Glutamatergic neuron (in vitro differentiated cells): ENCODE measurements at places on chromosomes 12 and 14. TPM values are rescaled to one million over a fixed set of nuclear protein-coding genes. Genes with fewer than 3 reads are reported as not detected.

GON7 gene
- total RNA-seq, result 6.5 TPM

- peaks cover 2% of the 10 kb centered on the region for H3K27me3 ChIP-seq
- H3K27ac ChIP-seq, result no peak overlapping the region
- H3K4me1 ChIP-seq, result peaks cover 36% of the 10 kb centered on the region
- DNase-seq, result no peak
- no peaks in the 10 kb centered on the region for H3K36me3 ChIP-seq
Measured at GRCh38 chr12:92132288-92132687, 13.4 kb downstream of the BTG1 start.

- H3K36me3 ChIP-seq, result peaks cover 5% of the 10 kb centered on the region
- H3K4me1 ChIP-seq, result no peaks in the 10 kb centered on the region
- DNase-seq, result no peak
Measured at GRCh38 chr12:44286336-44286735, 450.5 kb downstream of the TMEM117 start.

GRCh38 chr14:30443368-30444007 is 115.5 kb upstream of the G2E3 start:
- no peak for DNase-seq
- H3K27me3 ChIP-seq, result no peaks in the 10 kb centered on the region
- no peaks in the 10 kb centered on the region for H3K36me3 ChIP-seq
- peaks cover 3% of the 10 kb centered on the region for H3K4me1 ChIP-seq
- no peak overlapping the region for H3K4me3 ChIP-seq

SIX1 gene
- 79.6 TPM for total RNA-seq

IRAK3 gene
- total RNA-seq, result 3.9 TPM

HSPB8 gene
- 0.32 TPM for total RNA-seq

- no peak for DNase-seq
- no peak overlapping the region for H3K4me3 ChIP-seq
- H3K27me3 ChIP-seq, result peaks cover 13% of the 10 kb centered on the region
Measured at GRCh38 chr14:93002851-93003298, 79.9 kb downstream of the CHGA start.

DNA sequence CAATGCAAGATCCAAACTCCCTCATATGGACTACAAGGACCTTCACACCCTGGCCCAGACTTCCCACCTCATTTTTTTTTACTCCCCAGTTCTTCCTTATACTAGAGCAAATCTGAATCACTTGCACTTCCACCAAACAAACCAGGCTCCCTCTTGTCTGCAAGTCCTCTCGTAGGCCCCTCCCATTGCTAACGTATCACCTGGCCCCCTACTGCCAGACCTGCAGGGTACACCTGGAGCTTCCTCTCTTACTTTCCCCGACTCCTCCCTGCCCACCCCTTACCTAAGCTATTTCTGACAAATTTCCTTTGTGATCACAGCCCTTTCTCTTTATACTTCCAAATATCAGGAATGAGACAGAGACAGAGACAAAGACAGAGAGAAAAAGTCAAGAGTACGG is 463.9 kb downstream of the GALC start:
- H3K4me1 ChIP-seq, result no peaks in the 10 kb centered on the region
- peaks cover 4% of the 10 kb centered on the region for H3K27me3 ChIP-seq
- DNase-seq, result no peak

GRCh38 chr12:57031138-57031725 is 14.9 kb upstream of the TAC3 start:
- H3K27ac ChIP-seq, result no peak overlapping the region
- no peak overlapping the region for H3K4me3 ChIP-seq
- no peaks in the 10 kb centered on the region for H3K27me3 ChIP-seq
- H3K36me3 ChIP-seq, result no peaks in the 10 kb centered on the region

CDC42BPB gene
- 125 TPM for total RNA-seq

DNA sequence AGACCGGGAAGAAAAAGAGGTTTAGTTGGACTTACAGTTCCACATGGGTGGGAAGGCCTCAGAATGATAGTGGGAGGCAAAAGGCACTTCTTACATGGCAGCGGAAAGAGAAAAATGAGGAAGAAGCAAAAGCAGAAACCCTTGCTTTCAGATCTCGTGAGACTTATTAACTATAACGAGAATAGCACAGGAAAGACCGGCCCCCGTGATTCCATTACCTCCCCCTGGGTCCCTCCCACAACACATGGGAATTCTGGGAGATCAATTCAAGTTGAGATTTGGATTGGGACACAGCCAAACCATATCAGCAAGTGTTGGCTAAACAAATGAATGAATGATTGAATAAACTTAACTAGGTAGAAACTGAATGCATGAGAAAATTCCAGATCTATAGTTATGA is 85.3 kb upstream of the PARP11 start:
- peaks cover 3% of the 10 kb centered on the region for H3K36me3 ChIP-seq
- H3K4me3 ChIP-seq, result no peak overlapping the region
- peaks cover 2% of the 10 kb centered on the region for H3K4me1 ChIP-seq
- DNase-seq, result no peak

GRCh38 chr14:55249423-55249822 is 21.8 kb upstream of the FBXO34 start:
- H3K4me1 ChIP-seq, result peaks cover 11% of the 10 kb centered on the region
- no peak overlapping the region for H3K4me3 ChIP-seq
- H3K36me3 ChIP-seq, result no peaks in the 10 kb centered on the region
- no peak for DNase-seq

ACTN1 gene
- total RNA-seq, result 48.1 TPM

DIO2 gene
- total RNA-seq, result 1.5 TPM

NRXN3 gene
- total RNA-seq, result 1.2 TPM

DNA sequence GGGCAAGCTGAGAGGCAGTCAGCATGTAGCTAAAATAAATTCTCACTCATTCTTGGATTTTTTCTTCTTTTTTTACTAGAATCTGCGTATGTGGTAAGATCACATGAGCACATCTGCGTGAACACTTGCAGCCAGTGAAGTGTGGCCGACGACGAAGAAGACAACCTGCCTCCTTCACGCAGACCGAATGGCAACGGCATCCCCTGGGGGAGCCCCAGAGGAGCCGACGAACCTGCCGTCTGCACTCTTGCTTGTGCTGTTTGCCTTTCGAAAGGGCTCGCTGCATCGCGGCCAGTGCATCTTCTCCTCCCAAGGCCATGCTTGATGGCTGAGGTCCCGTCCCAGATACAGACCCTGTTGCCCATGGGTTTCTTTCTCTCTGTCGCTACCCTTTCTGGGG is 113.8 kb downstream of the KCNK10 start:
- peak; percentile 33 for DNase-seq
- no peaks in the 10 kb centered on the region for H3K27me3 ChIP-seq
- peaks cover 15% of the 10 kb centered on the region for H3K4me1 ChIP-seq
- no peaks in the 10 kb centered on the region for H3K36me3 ChIP-seq
- H3K4me3 ChIP-seq, result peak overlapping the region; percentile 57

KERA gene
- not detected for total RNA-seq

PROX2 gene
- not detected for total RNA-seq

- H3K36me3 ChIP-seq, result no peaks in the 10 kb centered on the region
- H3K4me1 ChIP-seq, result peaks cover 2% of the 10 kb centered on the region
- DNase-seq, result no peak
- peaks cover 7% of the 10 kb centered on the region for H3K27me3 ChIP-seq
- no peak overlapping the region for H3K27ac ChIP-seq
- peak overlapping the region; percentile 98 for H3K4me3 ChIP-seq
Measured at GRCh38 chr14:70188322-70188658, 461 bp downstream of the SLC8A3 start.

- no peak for DNase-seq
- no peaks in the 10 kb centered on the region for H3K4me1 ChIP-seq
- H3K36me3 ChIP-seq, result no peaks in the 10 kb centered on the region
- H3K27me3 ChIP-seq, result no peaks in the 10 kb centered on the region
Measured at GRCh38 chr12:50520416-50521207, 15.8 kb downstream of the DIP2B start.

- peak; percentile 73 for DNase-seq
- peaks cover 17% of the 10 kb centered on the region for H3K27me3 ChIP-seq
- peaks cover 6% of the 10 kb centered on the region for H3K36me3 ChIP-seq
- peak overlapping the region; percentile 92 for H3K27ac ChIP-seq
- peak overlapping the region; percentile 93 for H3K4me3 ChIP-seq
Measured at GRCh38 chr12:110742096-110742717, 484 bp downstream of the PPP1CC start.

- H3K4me3 ChIP-seq, result no peak overlapping the region
- DNase-seq, result no peak
- H3K27ac ChIP-seq, result no peak overlapping the region
- peaks cover 14% of the 10 kb centered on the region for H3K36me3 ChIP-seq
- H3K4me1 ChIP-seq, result no peaks in the 10 kb centered on the region
Measured at GRCh38 chr14:92471919-92472318, 41.7 kb upstream of the RIN3 start.

DNA sequence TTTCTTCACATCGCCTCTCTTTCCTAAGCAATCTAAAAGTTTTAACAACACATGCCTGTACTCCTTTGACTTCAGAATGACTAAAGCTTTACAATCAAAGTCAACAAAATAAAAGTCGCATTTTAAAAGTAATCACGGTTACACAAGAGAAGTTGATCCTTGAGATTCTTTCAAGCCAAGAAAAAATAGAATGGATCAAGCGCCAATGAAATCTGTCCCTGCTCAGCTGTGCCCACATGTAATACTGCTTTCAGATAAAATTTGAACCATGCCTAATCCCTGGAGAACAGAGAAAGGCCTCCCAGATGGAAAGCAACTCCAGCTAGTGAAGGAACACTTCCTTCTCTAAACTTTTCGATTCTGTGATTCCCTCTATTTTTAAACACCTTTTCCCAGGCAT is 113.1 kb downstream of the FBXL14 start:
- peaks cover 7% of the 10 kb centered on the region for H3K4me1 ChIP-seq
- DNase-seq, result no peak
- peaks cover 5% of the 10 kb centered on the region for H3K36me3 ChIP-seq
- H3K4me3 ChIP-seq, result no peak overlapping the region

DNA sequence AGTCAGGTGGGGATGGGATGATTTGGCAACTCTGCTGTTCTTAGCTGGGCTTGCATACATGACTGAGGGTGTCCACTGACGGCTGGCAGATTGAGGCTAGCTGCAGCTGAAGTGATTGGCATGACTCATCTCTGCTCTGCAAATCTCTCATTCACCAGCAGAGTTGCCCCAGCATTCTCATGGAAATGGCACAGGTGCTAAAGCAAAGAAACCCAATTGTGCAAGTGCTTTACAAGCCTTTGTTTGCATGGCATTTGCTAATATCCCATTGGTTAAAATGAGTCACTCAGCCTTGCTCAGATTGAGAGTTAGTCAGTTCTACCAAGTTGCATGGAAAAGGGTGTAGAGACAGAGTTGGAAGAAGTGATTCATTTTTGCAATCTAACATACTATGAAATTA is 389.7 kb upstream of the FAR2 start:
- peaks cover 10% of the 10 kb centered on the region for H3K36me3 ChIP-seq
- no peak overlapping the region for H3K27ac ChIP-seq
- no peak for DNase-seq
- no peaks in the 10 kb centered on the region for H3K4me1 ChIP-seq
- H3K27me3 ChIP-seq, result peaks cover 4% of the 10 kb centered on the region

- DNase-seq, result no peak
- peaks cover 7% of the 10 kb centered on the region for H3K27me3 ChIP-seq
- H3K4me3 ChIP-seq, result no peak overlapping the region
- no peaks in the 10 kb centered on the region for H3K36me3 ChIP-seq
Measured at GRCh38 chr12:64675795-64676194, 65.5 kb downstream of the RASSF3 start.
